HEK293T (cell line): ENCODE measurements at places on chromosomes 12 and 14.
A peak's percentile ranks its signal among the peaks of the same experiment; 100 is the strongest.

DNA sequence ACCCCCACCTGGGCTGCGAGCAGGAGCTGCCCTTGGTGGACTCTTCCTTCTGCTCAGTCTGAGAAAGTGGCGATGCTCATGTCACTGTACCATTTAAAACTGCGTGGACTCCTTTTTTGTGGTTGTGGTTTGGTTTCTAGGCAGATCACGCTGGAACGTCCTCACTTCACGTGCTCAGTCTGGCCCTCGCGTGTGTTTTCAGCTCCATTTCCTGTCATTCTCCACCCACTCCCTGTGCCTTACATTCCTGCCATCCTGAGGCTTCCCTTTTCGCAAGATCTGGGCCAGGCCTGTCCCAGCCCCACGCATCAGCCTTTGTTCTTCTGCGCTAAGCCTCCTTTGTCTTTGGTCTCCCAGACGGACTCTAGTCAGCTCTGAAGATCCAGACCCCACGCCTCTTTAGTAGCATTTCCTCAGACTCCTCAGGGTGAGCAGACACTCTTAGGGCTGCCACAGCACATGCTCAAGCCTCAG is 105.4 kb downstream of the FBXL14 start:
- DNase-seq: no peak

DNA sequence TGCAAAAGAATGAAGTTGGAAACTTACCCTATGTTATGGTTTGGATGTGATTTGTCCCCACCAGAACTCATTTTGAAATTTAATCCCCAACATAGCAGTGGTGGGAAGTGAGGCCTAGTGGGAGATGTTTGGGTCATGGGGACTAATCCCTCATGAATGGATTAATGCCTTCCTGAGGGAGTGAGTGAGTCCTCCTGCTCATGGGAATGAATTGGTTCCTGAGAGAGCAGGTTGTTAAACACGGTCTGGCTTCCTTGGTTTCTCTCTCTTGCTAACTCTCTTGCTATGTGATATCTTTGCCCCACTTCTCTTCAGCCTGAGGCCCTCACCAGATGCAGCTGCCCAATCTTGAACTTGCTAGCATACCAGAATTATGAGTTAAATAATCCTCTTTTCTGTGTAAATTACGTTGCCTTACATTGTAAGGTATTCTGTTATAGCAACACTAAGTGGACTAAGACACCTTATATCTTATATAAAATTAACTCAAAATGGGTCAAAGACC is 22.2 kb upstream of the CCDC91 start:
- DNase-seq: no peak

GRCh38 chr14:72647782-72648181 is 246.1 kb downstream of the DPF3 start:
- DNase-seq: no peak

DNA sequence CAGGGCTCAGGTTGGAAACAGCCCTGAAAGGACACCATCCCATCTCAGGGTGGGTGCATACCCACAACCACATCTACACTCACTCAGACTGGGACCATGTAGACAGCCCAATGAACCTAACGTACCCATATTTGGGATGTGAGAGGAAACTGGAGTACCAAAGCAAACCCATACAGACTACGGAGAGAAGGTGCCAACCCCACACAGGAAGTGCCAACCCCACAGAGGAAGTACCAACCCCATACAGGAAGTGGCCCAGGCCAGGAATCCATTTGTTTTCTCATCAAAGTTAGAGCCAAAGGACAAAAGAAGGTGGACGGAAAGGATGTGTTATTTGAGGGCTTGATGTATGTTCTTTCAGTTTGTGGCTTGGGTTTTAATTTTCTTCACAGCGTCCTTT is 19.5 kb upstream of the SPIC start:
- no peak for DNase-seq

DNA sequence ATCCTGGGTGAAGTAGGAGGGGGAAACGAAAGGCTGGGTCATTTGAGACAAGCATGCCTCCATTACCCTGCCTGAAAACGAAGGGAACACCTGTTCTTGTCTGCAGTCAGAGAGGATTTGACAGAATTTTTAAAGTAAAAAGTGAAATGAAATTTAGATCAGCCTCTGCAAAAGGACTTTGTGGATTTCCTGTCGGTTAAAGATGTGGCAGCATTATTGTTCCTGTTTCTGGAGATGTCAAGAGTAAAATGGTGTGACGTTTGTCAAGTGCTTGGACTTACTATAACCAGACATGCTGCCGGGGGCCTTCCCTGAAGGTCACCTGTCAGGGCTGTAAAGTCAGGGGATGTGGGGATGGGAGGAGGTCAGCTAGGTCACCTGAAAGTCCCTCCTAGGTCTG is 32.0 kb downstream of the NRXN3 start:
- no peak for DNase-seq

DNA sequence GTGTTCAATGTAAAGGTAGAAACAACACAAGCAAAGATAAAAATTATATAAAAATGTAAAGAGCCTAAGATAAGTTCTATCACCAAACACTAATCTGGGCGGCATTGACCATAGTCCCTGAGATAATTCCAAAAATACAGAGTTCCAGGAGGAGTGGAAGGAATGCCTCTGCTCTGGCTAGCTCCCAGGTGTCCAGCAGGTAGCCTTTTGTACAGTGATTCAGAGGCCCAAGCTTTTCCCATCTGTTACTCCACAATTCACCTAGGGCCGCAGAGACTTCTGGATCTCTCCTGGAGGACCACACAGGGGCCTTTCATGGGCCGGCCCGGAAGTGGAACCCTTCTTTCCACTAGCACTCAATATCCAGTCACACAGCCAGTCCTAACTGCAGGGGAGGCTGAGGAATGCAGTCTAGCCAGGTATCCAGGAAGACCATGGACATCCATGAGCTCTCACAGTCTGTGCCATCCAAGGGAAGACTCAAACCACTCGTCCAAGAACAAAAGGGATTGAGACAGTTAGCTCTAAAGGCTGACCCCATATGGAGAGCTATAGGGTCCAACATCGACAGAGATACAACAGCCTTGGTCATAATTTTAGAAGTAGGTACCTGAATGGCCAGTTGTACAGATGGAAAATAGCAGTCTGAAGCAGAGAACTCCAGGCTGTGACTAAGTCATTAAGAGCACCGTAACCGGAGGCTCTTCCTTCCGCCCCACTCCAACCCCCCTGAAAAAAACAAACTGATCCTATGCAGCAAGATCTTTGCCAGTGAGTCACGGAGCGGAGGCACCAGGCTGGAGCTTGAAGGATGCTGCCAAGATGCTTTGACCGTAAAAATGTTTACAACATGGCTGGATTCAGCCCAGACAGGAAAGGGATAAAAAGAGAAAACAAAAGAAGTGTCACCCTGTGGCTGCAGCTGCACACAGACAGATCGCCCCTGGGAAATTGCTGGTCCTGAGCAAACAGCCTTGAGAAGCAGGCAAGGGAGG is 204.8 kb downstream of the NUAK1 start:
- DNase-seq: no peak

- DNase-seq: no peak
Measured at GRCh38 chr12:7731486-7731885, 15.7 kb downstream of the CLEC4C start.

GRCh38 chr12:22689876-22690275 is 64.9 kb downstream of the ETNK1 start:
- no peak for DNase-seq

DNA sequence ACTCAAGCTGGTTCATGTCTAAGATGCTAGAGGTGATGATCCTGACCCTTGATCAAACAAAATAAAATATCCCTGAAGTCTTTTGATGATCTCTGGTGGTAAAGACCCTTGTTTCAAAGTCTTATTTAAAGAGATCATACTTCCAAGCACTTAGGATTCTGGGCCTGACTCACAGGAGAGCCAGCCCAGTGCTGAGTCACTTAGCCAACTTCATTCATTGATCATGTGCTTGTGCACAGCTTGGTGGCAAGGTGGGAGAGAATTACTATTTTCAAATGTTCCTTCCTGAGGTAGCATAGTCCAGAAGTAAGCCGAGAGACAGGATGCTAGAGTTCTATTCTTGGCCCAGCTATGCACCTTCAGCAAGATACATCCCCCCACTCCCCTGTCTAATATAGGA is 40.6 kb downstream of the SCN8A start:
- DNase-seq: no peak

DNA sequence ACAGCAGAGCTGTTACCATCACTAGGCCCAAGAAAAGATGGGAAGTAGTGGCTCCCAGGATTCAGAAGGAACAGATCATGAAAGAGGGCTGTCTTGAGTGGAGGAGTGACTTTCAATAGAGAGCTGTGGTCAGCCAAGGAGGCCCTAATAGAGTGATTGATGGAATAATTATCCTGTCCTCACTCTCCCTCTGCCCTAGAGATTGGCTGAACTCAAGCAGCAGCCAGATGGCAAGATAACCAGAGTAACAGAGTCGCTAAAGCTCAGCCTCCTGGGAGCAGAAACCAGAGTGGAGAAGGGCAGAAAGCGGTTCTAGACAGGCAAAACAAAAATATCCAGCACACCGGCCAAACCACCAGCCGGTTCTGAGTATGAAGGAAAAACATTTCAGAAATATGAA is 23.1 kb downstream of the GMFB start:
- no peak for DNase-seq

DNA sequence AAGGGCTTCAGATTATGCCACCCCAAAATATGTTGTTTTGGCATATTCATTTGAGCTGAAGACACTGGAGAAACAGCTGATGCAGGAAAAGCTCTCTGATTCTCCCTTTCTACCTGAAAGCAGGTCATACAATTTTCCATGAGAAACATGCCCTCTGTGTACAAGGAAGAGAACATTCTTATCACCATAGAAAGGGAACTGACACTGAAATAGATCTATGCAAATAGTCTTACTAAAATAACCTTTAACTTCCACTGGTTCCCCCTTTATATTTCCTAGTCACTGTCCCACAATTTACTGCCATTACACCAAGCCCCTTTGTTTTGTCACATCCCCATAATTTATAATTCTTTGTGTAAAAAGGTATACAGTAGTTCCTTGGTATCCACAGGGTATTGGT is 9.6 kb upstream of the PHC1 start:
- DNase-seq: no peak

DNA sequence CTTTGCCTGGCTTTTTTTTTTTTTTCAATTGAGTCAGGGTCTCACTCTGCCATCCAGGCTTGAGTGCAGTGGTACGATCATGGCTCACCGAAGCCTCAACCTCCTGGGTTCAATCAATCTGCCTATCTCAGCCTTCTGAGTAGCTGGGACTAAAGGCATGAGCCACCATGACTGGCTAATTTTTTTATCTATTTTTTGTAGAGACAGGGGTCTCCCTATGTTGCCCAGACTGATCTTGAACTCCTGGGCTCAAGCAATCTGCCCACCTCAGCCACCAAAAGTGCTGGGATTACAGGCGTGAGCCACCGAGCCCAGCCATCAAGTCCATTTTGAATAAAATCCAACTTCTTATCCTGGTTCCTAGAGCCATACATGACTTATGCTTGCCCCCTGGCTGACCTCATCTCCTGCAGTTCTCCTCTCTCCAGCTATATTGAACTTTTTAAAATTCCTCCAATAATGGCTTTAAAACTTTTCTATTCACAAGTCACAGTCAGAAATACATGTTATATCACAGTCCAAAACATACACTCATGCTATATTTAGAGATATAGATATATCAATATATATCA is 10.4 kb upstream of the RND1 start:
- DNase-seq: peak; percentile 1

- DNase-seq: no peak
Measured at GRCh38 chr12:40314927-40315326, 90.1 kb downstream of the LRRK2 start.

DNA sequence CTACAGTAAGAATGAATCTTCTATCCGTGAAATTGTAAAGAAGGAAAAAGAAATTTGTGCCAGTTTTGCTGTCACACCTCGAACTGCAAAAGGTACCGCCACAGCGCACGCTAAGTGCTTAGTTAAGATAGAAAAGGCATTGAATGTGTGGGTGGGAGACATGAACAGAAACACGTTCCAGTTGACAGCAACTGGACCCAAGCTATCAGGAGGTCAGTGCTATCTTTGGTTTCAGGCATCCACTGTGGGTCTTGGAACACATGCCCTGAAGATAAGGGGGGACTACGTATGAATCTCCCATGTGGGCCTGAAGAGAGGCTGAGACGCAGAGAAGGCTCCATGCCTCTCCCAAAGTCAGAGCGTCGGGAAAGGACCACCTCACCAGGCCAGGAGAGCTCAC is 9.8 kb downstream of the IFFO1 start:
- DNase-seq: no peak

- DNase-seq: no peak
Measured at GRCh38 chr12:25682421-25682820, 129.3 kb upstream of the LMNTD1 start.

- no peak for DNase-seq
Measured at GRCh38 chr14:105581551-105582341, 55.4 kb downstream of the TMEM121 start.

GRCh38 chr12:28631831-28632230 is 441.6 kb downstream of the CCDC91 start:
- no peak for DNase-seq

DNA sequence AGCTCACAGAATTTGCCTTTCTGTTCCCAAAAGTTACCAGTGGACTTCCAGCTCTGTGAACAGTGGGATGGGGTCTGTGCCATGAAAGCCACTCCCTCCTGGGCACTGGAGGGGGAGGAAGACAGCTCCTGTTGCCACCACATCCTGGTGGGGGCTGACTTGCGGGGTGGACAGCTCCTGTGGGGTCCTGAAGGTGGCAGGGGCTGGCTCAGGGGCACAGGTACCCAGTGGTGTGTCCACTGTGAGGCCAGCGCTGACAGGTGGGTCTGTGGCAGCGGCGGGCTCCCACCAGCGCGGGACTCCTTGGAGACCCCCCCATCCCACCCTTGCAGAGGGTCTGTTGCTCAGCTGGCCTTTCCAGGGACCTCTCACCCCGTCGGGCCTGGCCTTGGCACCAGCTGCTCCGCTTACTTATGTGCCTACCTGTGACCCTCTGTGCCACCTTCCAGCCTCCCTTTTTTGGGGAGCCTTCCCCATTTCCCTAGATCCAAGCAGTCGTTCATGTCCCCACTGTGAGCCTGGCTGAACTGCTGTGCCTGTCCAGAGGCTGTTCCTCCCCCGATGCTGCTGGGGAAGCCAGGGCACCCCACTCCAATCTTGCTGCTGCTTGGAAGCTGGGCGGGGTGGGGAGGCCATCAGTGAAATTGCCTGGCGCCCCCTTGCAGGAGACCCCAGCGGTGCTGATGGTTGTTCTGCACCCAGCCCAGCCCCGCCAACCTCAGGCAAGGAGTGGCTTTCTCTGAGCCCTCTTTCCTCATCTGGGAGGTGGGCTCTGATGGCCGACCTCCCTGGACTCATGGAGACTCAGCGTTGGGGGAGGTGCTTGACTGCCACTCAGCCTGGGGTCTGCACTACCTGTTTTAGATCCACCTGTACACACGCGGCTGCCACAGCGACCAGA is 2.2 kb downstream of the TEDC1 start:
- DNase-seq: no peak

- no peak for DNase-seq
Measured at GRCh38 chr12:13537623-13538022, 341.1 kb downstream of the EMP1 start.
